ENCODE measurements at places on chromosomes 16 and 17.
A peak's percentile ranks its signal among the peaks of the same experiment; 100 is the strongest.

DNA sequence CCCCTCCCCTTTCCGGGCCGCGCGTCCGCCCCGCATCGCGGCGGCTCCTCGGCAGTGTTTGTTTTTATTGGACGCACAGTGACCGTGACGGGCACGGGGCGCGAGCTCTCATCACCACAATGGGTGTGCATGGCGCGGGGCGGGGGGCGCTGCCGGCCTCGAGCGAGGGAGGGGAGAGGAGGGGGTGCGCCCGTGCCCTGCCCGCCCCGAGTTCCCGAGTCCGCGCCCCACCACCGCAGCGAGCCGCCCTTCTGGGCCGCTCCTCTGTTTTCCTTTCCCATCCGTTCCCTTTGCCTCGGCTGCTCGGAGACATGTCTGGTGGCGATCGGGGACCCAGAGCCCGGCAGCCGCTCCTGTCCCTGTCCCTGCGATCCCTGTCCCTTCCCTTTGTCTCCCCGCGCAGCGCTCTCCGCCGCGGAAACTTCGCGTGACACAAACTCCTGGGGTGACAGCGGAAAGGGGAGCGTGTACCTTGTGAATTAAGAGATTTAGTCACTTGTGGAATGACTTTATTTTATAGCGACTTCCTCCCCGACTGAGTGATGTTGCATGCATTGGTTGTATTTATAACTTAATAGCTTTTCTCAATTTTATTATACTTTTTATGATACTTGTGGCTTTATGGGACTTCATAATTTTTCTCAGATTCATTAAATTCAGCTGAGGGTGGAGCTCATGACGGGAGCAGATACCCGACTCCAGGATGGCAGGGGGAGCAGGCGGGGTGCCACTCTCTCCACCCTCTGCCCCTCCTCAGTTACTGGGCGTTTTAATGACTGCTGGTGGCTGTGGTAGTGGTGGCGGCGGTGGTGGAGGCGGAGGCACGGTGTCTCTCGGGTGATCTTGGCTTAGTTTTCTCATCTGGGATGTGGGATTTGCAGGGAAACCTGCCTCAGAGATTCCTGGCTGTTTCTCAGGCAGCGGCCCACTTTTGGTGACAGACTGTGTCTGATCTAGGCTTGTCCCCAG, 40.8 kb downstream of the MRM1 start:
- no peak for DNase-seq

- no peak for DNase-seq
Observed at GRCh38 chr17:78966910-78967600, 12.7 kb downstream of the LGALS3BP start.

GRCh38 chr16:72202014-72202413, 30.1 kb upstream of the PMFBP1 start:
- no peak for DNase-seq

GRCh38 chr17:66531851-66532295, 229.5 kb downstream of the PRKCA start:
- DNase-seq = no peak

- DNase-seq = no peak
Observed at GRCh38 chr17:40612599-40613244, 34.9 kb downstream of the SMARCE1 start.

DNA sequence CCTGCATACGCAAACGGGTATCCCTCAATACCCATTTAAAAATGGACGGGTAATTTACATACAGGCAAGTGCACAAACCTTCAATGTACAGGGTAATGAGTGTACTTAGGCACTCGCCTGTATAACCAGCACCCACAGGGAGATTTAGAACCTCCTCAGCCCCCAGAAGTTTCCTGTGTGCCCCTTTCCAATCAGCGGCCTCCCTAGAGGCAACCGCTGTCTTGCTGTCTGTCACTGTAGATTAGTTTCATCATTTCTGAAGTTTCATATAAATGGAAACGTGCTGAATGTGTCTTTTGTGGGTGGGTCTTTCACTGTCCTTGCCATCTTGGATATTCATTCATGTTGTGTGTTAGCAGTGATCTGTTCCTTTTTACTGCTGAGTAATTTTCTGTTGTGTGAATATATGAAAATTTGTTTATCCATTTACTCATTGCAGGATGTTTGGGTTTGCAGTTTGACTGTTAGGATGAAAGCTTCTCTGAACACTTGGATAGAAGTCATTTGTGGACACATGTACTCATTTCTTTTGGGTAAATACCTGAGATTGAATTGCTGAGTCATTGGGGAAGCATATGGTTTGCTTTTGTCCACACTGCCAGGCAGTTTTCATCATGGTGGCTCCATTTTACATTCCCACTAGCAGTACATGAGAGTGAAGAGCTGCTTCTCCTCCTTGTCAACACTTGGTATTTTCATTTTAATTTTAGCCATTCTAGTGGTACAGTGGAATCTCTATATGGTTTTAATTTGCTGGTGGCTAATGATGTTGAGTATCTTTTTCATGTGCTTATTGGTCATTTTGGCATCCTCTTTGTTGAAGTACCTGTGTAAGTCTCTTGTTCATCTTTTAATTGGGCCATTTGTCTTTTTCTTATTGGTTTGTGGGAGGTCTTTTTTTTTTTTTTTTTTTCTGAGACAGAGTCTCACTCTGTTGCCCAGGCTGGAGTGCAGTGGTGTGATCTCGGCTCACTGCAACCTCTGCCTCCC, 2.1 kb upstream of the ADCY7 start:
- no peak for DNase-seq

DNA sequence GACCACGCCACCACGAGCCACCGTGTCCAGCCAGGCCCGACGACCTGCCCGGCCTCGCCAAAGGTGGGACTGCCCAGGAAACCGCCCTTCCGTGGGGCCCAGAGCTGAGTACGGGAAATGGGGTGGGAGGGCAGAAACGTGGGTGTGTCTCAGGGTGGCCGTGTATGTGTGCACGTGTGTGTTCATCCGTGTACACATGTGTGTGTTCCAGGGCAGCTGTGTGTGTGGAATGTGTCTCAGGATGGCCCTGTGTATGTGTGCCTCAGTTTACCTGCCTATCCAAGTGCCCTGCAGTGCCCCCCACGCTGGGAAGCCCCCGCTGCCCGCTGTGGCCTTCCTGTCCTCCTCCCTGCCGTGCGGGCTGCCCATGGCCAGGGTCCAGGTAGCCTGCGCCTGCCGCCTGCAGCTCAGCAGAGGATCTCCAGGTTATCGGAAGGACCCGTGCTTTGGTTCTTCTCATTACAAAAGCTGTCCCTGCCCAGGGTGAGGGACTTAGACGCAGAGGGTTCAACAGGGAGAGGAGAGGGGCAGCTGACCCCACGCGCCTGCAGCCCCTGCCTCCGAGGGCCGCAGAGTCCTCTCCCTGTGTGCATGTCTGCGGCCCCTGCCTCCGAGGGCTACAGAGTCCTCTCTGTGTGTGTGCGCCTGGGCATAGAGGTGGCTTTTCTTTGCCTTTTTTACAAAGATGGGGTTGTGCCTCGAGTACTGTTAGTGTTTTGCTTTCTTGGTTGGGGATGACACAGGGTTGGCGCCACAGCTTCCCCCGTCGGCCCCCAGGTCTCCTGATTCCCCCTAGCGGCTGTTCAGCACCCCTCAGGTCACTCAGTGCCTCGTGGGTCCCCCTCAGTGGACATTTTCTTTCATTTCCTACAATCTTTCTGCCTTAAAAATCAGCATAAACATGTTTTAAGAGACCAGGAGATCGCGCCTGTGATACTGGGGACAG, 23.6 kb downstream of the ZNF469 start:
- DNase-seq = no peak

- no peak for DNase-seq
Observed at GRCh38 chr16:79599256-79599836, 1.2 kb downstream of the MAF start.

DNA sequence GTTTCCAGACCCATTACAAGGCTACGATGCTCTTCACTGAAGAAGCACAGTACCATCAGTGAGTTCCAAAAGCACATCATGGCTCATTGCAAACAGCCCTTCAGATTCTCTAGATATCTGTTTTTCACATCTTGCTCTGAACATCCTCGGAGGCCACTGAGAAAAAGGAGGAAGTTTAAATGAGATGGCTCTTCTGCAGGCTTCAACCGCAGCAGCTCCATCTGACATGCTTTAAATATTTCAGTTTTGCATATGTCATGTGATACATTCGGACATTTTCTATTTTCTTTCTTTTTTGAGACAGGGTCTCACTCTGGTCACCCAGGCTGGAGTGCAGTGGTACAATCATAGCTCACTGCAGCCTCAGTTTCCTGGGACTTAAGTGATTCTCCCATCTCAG, 396.8 kb downstream of the NPIPA8 start:
- no peak for DNase-seq

DNA sequence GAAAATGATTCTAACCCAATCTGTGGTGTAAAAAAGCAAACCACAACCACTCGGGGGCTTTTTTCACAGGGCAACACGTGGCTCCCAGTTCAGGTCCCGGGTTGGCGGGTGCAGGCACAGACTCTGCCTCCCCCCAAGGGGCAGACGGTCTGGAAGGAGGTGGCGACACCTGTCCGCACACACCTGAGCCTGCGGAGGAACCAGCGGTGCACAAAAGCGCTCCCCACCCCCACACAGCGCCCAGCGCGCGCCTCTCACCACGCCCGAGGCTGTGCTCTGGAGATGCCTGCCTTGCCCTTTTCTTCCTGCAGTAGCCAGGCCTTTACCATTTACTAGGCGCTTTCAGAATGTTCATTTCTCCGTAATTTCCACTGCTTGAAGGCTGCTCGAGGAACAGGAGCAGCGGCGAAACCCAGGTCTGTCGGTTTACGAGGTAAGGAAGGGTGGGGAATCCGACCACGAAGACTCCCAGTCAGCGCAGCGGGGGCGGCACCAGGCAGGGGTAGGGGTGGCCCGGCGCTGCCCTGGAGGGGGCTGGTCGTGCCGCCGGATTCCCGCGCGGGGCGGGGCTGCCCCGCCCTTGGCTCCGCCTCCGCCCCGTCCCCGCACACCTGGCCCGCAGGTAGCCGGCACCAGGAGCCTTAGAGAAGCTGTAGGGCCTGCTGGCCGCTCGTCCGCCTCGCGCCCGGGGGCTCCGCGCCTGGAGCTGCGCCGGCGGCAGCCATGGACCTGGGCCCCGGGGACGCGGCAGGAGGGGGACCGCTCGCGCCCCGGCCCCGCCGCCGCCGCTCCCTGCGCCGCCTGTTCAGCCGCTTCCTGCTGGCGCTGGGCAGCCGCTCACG, at the start of gene USP43:
Gene USP43, plus strand, starts transcription at position 608 of the 842 bp plus-strand sequence. Its CDS starts 116 bp downstream, at position 724.
- peak; percentile 12 for DNase-seq

DNA sequence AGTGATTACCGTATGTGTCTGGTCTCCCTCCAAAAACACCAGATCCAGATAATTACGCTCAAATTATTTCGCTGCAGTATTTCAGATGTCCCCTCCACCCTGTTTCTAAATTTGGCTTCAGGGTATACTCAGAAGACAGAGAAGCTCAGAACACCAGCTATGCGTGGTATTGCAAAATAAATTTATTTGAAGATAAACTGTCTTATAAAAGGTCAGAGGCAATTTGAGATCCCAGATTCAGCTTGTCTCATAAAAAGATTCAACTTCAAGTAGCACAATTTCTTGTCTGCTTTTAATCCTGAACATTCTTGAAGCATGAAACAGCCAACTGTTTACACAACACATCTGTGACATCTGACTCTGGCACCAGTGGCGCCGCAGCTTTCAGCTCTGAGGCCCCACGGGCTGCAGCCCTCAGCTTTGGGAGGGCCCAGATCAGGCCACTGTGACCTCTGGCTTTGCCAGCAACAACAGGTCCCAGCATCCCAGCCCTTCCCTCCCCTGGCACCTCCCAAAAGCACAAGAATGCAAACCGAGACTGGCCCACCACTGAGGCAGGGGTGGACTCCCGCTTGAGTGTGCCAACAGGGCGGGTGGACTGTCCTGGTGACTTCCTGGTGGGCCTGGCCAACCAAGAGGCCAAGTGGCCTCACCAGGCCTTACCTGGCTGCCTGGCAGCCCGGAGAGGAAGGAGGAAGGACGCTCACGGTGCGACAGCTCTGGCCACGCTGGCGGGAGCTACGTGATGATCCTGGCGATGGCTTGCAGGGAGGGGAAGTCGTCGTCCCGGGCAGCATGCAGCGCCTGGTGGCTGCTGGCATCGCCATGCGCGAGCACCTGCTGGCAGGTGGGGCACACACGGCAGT, 8.0 kb downstream of the SYNGR3 start:
- DNase-seq = no peak

DNA sequence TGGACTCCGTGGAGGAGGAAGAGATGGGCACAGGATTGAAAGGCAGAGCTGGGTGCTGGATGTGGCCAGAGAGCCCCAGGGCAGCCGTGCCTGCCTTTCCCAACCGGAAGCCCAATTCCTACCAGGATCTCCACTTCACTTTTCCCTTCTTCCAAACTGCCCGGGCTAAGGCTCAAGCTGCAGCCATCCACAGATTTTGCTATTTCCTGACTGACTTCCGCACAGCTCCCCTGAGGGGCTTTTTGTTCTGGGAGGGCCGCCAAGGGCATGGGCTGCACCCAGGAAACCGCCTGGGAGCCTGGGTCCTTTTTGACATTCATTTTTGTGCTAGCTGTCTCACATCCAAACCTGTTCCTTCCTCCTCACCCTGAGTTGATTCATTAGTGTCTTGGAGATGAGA, 4.2 kb downstream of the SHISA6 start:
- DNase-seq = no peak

GRCh38 chr16:79902351-79902750, 301.8 kb upstream of the MAF start:
- DNase-seq = no peak

GRCh38 chr17:19626079-19626478, 22.5 kb upstream of the ALDH3A2 start:
- DNase-seq = no peak

GRCh38 chr16:80074329-80074728, 466.5 kb upstream of the DYNLRB2 start:
- no peak for DNase-seq

GRCh38 chr17:49707246-49707607, 537 bp downstream of the SLC35B1 start:
- DNase-seq = no peak

GRCh38 chr17:3915995-3916696, at the start of gene P2RX1:
Gene P2RX1, minus strand, starts transcription at chr17:3916465. Its CDS starts 240 bp downstream, at chr17:3916225.
- no peak for DNase-seq

DNA sequence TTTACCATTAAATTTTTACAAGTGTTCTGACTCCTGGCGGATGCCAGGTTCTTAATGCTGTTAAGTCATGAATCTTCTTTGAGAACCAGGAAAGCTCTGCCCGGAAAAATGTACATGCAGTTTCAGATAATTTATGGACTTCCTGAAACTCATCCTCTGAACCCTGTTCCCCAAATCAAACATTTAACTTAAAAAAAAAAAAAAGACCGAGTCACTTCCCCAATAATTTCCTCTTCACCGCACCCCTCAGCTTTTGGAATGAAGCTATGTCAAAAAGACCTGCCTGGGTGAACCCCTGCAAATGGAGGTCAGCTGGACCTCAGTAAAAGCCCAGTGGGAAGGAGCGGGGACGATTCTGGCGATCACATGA, 15.0 kb downstream of the ZNF232 start:
- DNase-seq = no peak

- DNase-seq = no peak
Observed at GRCh38 chr17:76700617-76701470, 9.9 kb downstream of the MXRA7 start.

- no peak for DNase-seq
Observed at GRCh38 chr17:80754846-80755245, 210.2 kb downstream of the RPTOR start.

DNA sequence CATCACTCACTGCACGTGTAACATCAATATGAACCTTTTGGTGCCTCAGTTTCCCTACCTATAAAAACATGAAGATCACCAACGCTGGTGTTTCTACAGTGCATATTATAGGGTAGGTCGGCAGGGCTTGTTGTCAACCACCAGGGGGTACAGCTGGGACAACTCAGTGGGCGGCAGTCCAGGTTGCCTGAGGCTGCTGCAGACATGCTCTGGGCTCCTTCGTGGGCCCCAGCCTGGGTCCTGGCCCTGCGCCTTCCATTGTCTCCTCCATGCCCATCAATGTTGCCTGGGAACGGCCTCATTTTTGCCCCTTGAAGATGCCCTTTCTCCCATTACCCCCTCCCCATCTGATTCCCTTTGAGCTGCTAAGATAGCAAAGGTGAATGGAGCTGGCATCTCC, 89.8 kb downstream of the GSG1L start:
- no peak for DNase-seq
